ENCODE measurements at places on chromosomes 13 and 19. TPM values are rescaled to one million over a fixed set of nuclear protein-coding genes. Genes with fewer than 3 reads are reported as not detected.

DNA sequence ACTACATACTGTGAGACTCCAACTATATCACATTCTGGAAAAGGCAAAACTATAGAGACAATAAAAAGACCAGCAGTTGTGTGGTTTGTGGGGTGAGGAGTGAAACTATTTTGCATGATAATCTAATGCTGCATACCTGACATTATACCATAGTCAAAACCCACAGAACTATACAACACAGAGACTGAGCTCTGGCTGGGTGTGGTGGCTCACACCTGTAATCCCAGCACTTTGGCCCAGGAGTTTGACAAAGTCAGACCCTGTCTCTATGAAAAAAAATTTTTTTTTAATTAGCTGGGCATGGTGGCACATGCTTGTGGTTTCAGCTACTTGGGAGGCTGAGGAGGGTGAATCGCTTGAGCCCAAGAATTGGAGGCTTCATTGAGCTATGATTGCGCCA, 11.9 kb downstream of the ZNF541 start:
- no peak overlapping the region for H3K4me3 ChIP-seq
- no peaks in the 10 kb centered on the region for H3K36me3 ChIP-seq
- H3K27me3 ChIP-seq: no peaks in the 10 kb centered on the region
- H3K27ac ChIP-seq: no peak overlapping the region
- no peak for DNase-seq
- H3K4me1 ChIP-seq: peaks cover 3% of the 10 kb centered on the region

DNA sequence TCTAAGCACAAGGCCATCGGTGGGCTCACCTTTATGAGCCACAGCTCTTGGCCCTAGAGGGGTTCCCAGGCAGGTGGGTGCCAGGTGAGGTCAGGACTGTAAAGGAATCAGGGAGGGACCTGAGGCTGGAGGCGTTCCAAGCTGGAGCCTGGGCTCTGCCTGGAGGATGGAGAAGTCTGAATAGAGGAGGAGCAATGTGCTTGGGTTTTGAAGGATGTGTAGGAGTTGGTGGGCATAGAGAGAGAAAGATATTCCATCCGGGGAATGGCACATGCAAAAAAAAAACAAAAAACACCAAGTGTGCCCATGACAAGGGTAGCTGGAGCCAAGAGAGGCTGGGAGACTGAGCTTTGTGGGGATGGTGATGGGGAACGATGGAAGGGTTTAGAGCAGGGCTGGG, 2.4 kb downstream of the GRIN3B start:
- no peak overlapping the region for H3K4me3 ChIP-seq
- peaks cover 52% of the 10 kb centered on the region for H3K27me3 ChIP-seq
- no peak overlapping the region for H3K27ac ChIP-seq
- DNase-seq: no peak

The CDX2 gene
- total RNA-seq: not detected

The NALCN gene
- total RNA-seq: 2.1 TPM

GRCh38 chr13:25455146-25455545, 83.4 kb downstream of the ATP8A2 start:
- H3K27ac ChIP-seq: no peak overlapping the region
- peaks cover 6% of the 10 kb centered on the region for H3K4me1 ChIP-seq
- no peak overlapping the region for H3K4me3 ChIP-seq
- no peak for DNase-seq
- H3K36me3 ChIP-seq: no peaks in the 10 kb centered on the region

- H3K27me3 ChIP-seq: no peaks in the 10 kb centered on the region
- peaks cover 34% of the 10 kb centered on the region for H3K4me1 ChIP-seq
- H3K36me3 ChIP-seq: peaks cover 34% of the 10 kb centered on the region
- H3K4me3 ChIP-seq: no peak overlapping the region
- peak overlapping the region; percentile 95 for H3K27ac ChIP-seq
Measured at GRCh38 chr19:6378041-6378440, 2.3 kb upstream of the PSPN start.

The ERICH4 gene
- total RNA-seq: not detected

DNA sequence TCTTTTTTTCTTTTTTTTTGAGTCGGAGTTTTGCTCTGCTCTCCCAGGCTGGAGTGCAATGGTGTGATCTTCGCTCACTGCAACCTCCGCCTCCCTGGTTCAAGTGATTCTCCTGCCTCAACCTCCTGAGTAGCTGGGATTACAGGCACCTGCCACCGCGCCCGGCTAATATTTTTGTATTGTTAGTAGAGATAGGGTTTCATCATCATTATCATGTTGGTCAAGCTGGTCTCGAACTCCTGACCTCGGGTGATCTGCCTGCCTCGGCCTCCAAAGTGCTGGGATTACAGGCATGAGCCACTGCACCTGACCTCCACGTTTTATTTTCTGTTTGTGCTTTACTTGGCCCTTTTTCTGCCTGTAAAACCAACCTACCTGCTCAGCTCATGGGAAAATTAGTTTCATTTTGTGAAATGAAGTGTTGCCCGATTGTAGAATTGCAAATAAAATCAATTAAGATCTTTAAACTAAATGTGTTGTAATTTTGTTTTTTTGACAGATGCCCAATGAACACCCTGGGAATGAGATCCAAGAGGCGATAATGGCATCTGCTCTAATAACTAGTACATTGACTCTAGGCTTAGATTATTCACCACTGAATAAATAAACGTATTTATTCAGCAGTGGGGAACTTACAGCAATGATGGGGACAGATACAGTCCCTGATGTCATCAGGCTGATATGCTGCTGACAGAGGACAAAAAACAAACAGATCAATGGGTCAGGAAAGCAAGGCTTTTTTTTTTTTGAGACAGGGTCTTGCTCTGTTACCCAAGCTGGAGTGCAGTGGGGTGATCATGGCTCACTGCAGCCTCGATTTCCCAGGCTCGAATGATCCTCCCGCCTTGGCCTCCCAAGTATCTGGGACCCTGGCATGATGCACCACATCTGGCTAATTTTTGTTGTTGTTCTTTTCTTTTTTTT, 2.2 kb upstream of the RAB11B start:
- peak overlapping the region; percentile 74 for H3K27ac ChIP-seq
- peaks cover 31% of the 10 kb centered on the region for H3K4me1 ChIP-seq
- H3K4me3 ChIP-seq: no peak overlapping the region
- H3K27me3 ChIP-seq: no peaks in the 10 kb centered on the region
- DNase-seq: no peak

The SIGLEC10 gene
- not detected for total RNA-seq

The AMH gene
- 50.1 TPM for total RNA-seq

The PSG1 gene
- not detected for total RNA-seq

- H3K27ac ChIP-seq: no peak overlapping the region
- H3K27me3 ChIP-seq: no peaks in the 10 kb centered on the region
- peaks cover 7% of the 10 kb centered on the region for H3K4me1 ChIP-seq
- H3K36me3 ChIP-seq: peaks cover 21% of the 10 kb centered on the region
- DNase-seq: no peak
Measured at GRCh38 chr13:81017513-81018152, 676.7 kb upstream of the SPRY2 start.

GRCh38 chr13:73870036-73870741, 264.0 kb downstream of the KLF12 start:
- H3K4me3 ChIP-seq: no peak overlapping the region
- no peak for DNase-seq
- no peak overlapping the region for H3K27ac ChIP-seq
- peaks cover 5% of the 10 kb centered on the region for H3K4me1 ChIP-seq
- H3K36me3 ChIP-seq: no peaks in the 10 kb centered on the region

GRCh38 chr13:53104136-53104535, 75.5 kb downstream of the OLFM4 start:
- no peaks in the 10 kb centered on the region for H3K36me3 ChIP-seq
- no peaks in the 10 kb centered on the region for H3K27me3 ChIP-seq
- no peak overlapping the region for H3K4me3 ChIP-seq
- H3K4me1 ChIP-seq: peaks cover 56% of the 10 kb centered on the region
- peak overlapping the region; percentile 22 for H3K27ac ChIP-seq
